ENCODE measurements at places on chromosomes 13 and 19.
A peak's percentile ranks its signal among the peaks of the same experiment; 100 is the strongest.

DNA sequence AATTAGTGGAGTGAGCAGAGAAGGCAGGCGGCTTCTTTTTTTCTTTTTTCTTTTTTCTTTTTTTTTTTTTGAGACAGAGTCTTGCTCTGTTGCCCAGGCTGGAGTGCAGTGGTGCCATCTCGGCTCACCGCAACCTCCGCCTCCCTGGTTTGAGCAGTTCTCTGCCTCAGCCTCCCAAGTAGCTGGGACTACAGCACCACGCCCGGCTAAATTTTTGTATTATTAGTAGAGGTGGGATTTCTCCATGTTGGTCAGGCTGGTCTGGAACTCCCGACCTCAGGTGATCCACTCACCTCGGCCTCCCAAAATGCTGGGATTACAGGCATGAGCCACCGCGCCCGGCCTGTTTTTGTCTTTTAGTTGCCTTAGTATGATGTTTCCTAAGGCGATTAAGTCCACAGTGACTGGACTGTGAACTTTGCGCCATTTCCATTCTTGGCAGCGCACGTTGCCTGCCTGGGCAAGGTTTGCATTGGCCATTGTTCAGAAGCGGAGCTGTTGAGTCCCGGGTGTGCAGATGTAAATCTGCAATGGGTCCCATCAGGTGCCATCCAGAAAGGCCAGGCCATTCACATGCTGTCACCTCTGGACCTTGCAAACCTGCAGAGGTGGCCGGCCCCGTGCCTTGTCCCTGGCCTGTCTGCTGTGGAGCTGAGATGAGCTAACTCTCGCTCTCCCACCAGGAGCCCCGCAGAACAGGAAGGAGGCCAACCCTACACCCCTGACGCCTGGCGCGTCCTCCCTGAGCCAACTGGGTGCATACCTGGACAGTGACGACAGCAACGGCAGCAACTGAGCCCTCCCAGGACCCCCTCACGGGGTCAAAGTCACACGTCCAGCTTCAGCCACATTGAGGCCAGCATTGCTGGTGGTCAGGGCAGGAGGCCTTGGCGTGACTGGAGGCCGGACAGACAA lies 10.9 kb upstream of the SHD start:
- DNase-seq = no peak

GRCh38 chr19:1526066-1526778 lies 2.3 kb downstream of the PLK5 start:
- no peak for DNase-seq

DNA sequence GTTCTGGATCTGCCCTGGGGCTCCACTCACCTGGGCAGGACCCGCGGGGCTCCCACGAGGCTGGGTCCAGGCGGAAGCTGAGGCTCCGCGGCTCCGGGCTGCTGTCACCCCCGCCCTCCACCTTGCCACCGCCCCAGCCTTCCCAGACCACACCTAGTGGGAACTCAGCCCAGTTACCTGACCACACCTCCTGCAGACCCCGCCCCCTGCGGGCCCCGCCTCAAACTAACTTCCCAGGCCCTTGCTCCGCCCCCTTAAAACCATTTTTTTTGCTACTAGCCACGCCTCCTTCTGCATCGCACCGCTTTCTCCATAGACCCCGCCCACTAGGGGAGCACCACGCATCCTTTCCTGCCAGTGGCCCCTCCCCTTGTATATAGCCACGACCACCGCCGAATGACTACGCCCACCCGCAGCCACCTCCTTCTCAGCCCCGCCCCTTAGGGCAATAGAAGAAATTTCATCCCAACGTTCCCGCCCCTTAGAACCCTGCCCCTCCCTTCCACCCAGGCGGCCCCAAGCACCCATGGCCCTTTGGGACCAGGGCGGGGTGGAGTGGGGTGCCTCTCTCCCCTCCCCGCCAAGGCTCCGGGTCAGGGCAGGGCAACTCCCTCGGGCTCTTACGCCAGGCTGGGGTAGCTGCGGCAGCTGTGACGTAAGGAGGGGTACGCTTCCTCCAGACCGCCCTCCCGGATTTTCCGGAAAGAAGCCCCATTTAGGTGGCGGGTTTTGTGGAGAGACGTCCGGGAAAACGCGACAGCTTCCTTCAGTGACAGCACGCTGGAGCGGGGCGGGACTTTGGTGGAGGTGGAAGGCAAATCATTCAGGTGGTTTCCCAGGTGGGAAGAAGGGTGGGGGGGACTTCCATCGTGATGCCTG lies at the start of gene SH2D3A:
Gene SH2D3A (minus strand): TSS at position 79 of the 879 bp plus-strand sequence. CDS start 3,687 bp downstream, outside the sequence.
- DNase-seq = peak; percentile 27

DNA sequence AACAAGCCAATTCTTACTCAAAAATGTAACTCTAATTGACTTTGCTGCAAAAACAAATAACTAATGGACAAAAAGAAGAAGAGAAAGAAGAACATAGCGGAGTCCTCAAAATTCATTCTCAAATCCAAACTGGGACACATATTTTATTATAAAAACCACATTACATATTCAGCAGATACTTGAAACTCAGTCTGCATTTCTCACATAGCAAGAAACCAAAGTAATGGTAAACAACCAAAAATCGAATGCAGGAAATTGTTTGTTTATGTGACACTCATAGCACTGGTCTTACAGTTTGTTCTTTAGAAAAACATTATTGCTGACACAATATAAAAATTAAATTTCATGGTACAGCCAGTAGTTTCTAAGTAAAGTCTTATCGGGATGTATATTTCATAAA lies 789.8 kb downstream of the SLITRK6 start:
- peak; percentile 3 for DNase-seq

DNA sequence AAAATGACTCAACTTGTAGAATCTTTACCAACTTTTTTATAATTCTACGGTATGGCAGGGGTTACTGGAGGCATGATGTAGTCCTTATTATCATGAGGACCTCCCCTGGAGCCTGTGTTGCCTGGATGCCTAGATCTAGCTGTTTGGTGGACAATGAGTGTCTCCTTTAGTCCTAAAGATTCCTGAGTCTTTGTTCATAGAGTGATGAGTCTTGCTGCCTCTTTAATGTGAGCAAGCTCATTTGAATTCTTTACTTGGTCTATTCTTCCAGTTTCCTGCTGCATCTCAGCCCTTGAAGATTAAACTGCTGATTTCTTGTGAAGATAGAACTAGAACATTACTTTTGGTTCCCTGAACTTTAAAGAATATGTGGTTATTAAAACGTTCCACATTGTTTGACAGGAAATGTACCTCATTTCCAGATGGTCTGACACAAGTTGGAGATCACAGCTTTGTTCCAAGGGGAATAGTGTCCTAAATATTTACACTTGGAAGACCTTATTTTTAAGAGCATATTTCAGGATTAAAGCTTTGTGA lies 51.9 kb downstream of the SLAIN1 start:
- peak; percentile 3 for DNase-seq

DNA sequence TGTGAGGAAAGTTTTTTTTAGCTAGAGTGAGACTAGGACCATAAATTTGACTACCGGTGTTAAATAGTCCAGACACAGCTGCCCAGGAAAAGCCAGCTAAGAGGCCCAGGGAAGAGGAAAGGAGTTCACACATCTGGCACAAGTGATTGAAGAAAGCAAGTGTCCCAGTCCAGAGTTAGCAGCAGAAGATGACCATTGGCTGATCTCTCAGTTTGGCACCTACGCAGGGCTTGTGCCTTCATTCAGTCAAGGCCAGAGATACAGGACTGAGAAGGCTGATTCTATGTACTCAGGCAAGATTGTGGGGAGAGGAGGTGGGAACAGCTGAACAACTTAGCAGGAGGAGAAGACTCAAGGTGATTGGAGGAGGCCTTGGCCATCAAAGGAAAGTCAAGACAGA lies 575.0 kb upstream of the KLF12 start:
- DNase-seq = no peak

DNA sequence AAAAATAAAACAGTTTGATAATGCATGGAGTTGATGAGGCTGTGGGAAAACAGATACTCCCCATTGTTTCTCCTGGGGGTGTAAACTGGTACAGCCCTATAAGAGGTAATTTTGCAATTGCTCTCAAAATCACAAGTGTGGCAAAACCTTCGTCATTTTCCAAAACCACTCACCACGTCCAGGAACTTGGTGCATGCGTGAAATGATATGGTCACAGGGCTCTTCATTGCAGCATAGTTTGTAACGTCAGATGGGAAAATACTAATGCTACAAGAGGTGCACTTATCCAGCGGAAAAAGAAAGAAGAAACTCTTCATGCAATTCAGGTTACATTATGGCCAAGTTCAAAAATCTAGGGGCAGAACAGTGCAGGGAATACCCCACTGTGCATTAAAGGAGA lies 11.9 kb upstream of the PLAUR start:
- DNase-seq = no peak

DNA sequence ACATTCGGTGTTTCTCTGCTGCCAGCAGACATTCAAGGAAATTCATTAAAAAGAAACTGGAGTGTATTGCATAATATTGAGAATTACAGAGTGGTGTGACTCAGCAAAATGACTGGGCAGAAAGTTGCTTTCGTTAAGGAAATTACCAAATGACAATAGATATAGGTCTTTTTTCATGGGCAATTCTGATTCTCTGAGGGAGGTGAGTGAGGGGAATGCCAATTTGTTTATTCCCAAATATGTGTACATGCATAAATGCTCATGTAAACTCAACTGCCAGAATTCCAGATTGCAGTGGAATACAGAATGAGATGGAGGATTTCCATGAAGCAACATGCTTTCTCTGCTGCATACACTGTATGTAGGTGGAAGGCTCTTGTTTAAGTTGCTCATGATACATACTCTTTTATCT lies 1730.1 kb downstream of the SLITRK5 start:
- DNase-seq = peak; percentile 80

GRCh38 chr19:30165228-30165813 lies 206.9 kb upstream of the ZNF536 start:
- no peak for DNase-seq

GRCh38 chr13:85693889-85694511 lies 105.2 kb downstream of the SLITRK6 start:
- peak; percentile 35 for DNase-seq

- no peak for DNase-seq
These were observed 3.3 kb upstream of the SCN1B start for GRCh38 chr19:35027009-35027408.

DNA sequence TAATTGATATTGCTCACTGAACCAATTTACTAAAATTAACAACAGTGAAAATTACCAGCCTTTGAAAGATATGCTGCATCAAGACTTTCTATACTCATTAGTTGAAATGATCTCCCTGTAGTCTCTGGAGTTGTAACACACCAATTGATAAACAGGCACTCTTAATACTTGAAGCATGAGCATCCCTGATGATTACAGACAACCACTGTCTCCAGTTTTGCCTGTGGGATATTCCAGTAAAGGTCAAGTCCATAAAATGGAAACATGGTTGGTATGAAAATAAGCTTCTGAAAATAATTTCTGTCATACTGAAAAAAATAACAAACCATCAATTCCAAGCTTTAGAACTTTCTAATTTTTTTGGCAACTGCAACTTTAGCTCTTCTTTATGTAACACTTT lies 405.8 kb downstream of the SPRY2 start:
- no peak for DNase-seq

DNA sequence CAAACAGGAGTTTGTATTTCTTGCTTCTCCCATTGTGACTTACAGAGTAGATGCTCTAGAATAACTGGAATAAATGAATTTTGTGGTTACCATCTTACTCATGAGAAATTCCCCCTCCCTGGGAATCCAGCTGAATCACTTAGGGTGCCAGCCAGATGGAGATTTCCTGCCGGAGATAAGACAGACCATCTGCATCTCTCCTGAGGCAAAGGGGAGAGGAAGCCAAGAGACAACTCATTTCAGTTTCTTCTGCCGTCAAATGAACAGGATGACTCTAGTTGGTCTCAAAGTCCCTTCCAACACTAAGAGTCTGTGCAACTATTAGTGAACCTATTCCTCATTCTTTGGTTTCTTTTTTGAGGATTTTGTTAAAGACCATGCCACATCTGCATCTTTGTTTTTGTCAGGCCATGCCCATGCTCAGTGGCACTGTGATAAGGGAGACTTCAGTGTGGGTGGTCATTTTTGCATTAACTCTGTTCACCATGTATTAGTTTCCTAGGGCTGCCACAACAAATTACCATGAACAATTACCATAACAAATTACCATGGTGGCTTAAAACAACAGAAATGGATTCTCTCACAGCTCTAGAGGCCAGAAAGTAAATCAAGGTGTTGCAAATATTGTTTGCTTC lies 112.8 kb downstream of the NDFIP2 start:
- DNase-seq = peak; percentile 88

GRCh38 chr13:112825875-112826274 lies 136.0 kb downstream of the ATP11A start:
- no peak for DNase-seq

Data from ELR (cell line).